ENCODE measurements at places on chromosomes 2 and 18.

GRCh38 chr2:168136392-168136977 lies 110.9 kb downstream of the STK39 start:
- DNase-seq = no peak

DNA sequence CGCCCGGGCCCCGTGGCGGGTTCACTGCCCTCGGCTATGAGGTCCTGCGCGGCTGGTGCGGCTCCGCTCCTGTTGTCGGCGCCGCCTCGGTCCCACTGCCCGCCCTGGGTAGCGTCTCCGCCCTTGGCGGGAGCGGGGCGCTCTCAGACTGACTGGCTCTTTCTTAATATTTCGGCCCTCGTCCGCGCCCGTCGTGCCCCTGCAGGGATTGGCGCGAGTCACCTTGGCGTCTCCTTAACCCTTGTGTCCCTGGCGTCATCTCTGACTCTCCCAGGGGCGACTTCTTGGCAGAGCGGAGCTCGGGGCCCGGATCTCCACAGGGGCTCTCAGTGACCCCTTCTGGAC lies 1.3 kb downstream of the PTMA start:
- DNase-seq = no peak

DNA sequence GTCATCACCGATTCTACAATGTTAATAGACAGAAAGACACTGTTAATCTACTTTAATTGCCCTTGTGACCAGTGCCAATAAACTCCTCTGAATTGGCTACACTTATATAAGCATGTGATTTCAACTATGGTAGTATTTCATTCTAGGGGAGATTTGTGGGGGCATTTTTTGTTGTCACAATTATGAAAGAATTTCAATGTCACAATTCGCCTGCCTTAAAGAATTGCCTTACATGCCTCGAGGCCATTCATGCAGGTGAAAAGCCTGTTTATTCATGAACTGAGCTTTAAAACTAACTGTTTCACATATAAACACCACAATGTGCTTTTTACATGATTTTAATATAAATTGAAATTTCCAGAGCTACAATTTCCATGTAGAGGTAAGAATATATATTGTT lies 162.8 kb downstream of the GCA start:
- DNase-seq = no peak

DNA sequence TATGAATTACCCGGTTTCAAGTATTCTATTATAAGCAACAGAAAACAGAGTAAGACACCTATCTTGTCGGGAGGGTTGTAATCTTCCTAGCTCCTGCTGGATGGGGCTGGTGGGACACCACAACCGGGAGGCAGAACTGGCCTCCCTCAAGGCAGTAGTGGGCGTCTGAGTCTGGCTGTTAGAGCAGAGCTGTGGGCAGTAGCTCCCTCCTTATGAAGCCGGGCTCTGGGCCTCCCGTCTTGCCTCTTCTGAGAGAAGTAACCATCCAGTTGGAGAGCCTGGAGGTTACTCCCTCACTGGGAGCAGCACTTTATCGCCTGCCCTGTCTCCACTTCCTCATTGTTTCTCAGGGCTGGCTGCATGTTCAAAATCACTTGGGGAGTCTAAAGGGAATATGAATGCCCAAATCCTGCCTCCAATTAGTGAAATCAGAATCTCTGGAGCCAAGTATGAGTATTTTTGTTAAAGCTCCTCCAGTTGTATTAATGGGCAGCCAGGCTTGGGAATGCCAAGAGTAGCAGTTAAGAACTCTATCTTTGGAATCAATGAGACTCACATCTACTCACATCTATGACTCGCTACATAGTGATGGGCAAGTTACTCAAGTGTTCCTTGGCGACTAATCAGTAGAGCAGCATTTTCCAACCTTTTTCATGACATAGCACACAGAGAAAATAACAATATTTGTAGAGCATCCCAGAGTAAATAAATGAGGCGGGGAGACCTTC lies 27.3 kb upstream of the NRP2 start:
- no peak for DNase-seq

DNA sequence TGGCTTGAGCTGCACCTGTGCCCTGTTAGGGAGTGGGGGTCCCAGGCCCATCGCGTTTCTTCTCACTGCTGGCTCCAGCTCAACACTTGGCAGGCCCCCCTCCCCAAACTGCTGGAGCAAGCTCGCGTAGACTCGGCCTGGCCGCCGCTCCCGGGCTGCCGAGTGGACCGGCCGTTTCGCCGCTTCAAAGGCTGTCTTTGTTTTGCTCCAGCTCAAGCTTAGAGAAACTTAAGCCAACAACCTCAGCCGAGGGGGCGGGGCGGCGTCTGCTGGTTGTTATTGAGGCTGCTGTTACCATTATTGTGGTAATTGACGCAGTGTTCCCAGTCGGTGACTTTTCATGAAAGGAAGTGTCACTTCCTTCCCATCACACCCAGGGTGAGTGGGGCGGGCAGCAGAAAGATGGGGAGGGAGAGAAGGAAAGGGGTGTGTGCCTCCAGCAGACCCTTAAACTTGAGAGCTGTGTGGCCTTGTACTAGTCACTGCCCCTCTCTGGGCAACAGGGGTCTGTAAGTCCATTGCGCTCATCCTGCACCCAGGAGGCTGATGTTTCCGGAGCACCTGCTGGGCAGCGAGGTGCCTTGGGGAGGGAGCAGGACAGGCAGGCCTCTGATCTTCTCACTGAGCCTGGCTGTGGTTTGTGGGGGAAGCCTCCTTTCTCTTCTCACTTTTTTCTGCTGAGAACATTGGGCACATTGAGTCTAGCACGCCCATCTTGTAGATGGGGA lies 2.1 kb downstream of the ARID5A start:
- no peak for DNase-seq

- no peak for DNase-seq
These were observed 114.3 kb downstream of the ARHGEF4 start for GRCh38 chr2:130951018-130951417.

GRCh38 chr2:38731684-38732221 lies 19.4 kb downstream of the SRSF7 start:
- no peak for DNase-seq

DNA sequence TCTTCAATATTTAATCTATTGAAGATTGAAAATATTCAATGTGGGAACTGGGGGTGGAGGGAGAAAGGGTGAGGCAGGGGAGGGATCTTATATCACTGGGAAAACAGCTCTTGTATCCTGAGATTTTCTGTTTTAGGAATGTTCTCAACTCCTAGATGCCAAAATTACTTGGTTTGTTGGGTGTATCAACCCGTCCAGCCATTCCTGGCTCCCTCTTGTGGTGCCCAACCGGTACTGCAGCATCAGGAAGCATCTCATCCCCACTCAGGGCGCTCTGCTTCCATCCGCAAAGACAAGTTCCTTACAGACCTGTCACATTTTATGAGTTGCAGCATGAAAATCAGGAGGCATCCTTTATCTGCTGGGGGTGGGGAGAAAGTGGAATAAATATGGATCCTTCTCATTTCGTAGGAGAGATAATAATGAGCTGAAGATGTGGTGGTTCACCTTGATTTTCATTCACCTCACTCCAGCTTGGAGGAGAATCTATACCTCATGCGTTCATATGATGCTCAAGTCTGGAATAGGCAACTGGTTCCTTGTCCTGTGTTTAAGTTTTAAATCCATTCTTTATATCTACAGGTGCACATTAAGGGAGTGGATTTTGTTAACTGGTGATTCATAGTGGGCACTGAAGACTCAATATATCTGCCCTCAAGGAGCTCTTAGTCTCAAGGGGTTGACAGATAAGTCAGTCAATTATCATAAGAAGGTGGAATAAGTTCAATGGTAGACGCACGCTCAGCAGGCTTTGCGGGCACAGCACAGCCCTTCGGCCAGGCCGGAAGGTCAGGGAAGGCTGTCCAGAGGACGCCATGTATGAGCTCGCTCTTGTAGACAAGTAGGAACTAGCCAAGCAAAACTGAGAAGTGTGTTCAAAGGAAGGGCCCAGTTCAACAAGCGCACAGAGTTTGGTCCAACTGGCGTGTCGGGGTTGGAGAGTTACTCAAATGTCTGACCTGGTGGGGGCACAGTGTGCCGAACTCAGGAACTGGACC lies 127.3 kb downstream of the RNF144A start:
- DNase-seq = peak; percentile 27

- DNase-seq = no peak
These were observed 128.9 kb upstream of the GATA6 start for GRCh38 chr18:22040533-22040932.

GRCh38 chr2:208358758-208359631 lies 47.6 kb upstream of the PTH2R start:
- no peak for DNase-seq

DNA sequence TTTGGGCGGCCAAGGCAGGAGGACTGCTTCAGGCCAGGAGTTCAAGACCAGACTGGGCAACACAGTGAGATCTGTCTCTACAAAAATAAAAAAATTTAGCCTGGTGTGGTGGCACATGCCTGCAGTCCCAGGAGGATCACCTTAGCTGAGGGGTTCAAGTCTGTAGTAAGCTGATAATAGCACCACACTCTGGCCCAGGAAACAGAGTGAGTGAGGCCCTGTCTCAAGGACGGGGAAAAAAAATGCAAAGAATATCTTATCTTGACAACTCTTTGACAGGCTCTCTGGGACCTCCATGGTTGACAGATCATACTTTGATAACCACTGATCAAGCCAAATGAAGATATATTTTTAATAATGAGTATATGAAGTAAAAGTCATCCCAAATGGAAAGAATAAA lies 22.7 kb downstream of the USP34 start:
- no peak for DNase-seq

DNA sequence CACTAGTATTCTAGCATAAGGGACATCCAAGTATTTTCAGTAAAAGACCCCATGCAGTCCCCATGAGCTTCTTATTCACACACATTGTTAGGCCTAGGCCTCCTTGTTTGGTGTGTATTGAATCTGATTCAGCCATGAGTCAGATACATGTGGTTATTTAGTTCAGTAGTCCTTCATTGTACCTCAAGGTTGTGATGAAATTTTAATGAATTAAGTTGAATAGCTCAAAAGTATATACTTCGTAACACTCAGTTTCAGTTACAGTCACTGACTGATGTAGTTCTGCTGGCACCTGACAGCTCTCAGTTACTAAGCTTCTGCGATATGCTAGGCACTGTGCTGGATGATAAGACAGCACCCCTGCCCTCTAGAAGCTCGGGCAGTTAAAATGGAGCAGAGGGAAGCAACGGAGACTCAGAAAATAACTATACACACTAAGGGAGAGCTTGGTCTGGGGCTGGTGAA lies 86.4 kb downstream of the XRCC5 start:
- DNase-seq = no peak

DNA sequence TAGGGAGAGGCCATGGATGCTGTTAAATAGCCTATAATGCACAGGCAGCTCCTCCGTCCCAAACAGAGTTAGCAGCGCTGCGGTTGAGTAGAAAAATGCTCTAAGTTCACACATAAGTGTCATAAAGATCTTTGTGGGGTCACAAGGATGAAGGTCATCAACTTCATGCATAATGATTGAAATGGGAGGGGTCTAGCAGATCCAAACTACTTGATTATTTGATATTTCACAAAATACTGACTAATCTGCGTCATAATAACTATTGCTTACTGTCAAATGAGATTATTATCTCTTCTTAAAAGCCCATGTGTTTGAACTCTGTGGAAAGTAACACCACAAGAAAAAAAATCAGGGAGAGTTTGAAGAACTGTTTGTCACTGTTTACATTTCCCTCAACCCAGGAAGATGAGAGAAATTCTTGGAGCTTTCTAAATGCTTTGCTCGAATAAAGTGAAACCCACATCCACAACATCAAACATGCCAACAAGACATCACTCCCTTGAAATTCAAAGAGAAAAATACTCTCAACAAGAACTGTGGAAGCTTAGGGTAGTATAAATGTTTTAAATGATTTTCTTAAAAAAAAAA lies 50.5 kb upstream of the CREB1 start:
- no peak for DNase-seq

- DNase-seq = peak; percentile 39
These were observed 194.2 kb upstream of the PKDCC start for GRCh38 chr2:41853427-41854191.

DNA sequence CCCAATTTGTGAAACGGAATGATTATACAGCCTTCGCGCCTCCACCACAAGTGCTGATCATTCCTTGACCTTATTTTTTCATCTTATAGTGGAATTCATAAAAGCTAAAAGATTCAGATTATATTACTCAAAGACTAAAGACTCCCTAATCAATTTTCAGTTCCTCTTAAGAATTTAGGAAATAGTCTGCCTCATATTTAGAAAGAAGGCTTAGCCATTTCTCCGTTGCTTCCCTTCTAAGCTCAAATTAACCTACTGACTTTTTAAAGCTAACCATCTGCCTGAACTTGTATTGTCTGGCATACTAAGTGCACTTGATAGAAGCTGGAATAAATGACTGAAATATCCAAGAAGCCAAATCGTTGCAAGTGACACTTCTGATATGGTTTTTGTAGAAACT lies 44.7 kb downstream of the HNRNPLL start:
- no peak for DNase-seq

GRCh38 chr18:13658436-13659204 lies 67.7 kb downstream of the FAM210A start:
- no peak for DNase-seq

GRCh38 chr2:175022923-175023322 lies 17.7 kb upstream of the CHN1 start:
- no peak for DNase-seq

GRCh38 chr2:150698016-150698661 lies 210.7 kb upstream of the RND3 start:
- no peak for DNase-seq

GRCh38 chr2:30190637-30191036 lies 40.7 kb upstream of the LBH start:
- DNase-seq = no peak

DNA sequence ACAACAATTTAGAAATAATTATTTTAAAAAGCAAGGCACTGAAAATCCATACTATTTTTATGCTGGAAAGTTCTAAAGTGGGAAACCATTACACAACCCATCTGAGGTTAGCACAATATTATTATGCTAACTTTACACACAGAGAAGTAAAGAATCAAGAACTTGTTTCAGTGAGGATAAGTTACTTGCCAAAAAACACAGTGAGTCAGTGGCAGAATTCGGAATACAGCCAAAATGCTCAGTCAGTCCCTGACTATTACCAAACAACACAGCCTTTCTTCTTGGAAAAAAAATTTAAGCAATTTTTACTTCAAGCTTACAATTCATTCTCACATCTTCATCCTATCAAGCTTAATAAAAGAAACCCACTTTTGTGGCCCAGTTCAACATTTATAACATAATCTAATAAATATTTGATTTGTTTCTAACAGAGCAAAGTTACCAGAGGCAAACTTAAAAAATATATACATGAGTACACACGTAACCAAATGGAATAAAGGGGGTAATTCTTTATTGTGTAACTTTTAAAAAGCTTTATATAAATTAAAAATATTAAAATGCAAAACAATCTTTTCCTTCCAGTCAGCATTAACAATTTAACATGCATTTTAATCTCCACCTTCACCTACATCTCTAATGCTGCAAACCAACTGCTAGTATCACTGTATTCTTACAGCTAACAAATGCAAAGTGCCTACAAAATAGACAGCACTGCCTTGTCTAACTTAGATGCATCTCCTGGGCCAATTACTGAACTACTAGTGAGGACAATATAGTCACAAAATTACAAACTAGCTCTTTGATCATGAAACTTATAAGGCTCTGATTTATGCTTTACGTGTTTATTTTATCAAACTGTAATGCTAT lies 55.2 kb downstream of the CCDC88A start:
- DNase-seq = peak; percentile 76
